ENCODE measurements at places on chromosomes 2 and 18.

DNA sequence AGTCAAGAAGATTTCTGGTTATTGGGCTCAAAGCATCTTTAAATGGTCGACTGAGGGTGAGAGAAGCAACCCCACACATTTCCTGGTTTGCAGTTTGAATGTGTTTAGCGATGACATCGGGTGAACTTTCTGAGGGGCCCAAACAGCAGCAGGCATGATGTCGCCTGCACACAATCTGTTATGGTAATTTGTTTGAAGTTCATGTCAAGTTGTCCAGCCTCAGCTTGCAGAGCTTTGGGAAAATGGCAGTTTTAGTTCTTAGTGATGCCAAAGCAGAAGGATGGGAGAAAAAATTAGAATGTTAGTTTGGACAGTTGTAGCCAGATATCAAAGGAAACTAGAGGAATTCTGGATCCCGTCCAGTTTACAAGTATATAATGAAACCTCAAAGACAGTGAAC lies 284.6 kb downstream of the MBD5 start:
- no peak for DNase-seq

GRCh38 chr2:150403457-150403856 lies 84.0 kb downstream of the RND3 start:
- DNase-seq, result no peak

- no peak for DNase-seq
These were observed 255.3 kb upstream of the SIX2 start for GRCh38 chr2:45264227-45265225.

DNA sequence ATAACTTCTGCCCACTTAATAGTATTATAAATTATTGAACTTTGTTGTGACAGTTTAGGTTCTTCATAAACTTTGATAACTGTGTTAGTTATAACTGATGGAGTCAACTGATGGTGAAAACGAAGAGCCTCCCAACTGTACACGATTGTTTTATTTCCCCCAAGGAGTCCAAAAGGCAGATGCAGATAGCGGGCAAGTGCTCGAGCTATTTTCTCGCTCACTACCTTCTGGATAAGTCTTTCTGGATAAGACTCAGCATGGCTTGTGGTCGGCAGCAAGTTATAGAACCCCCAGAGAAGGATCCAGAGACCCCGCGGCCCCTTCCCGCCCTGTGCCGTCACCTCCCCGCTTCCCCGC lies 517 bp downstream of the GCFC2 start:
- no peak for DNase-seq

GRCh38 chr2:28413152-28413898 lies 20.7 kb downstream of the FOSL2 start:
- no peak for DNase-seq

DNA sequence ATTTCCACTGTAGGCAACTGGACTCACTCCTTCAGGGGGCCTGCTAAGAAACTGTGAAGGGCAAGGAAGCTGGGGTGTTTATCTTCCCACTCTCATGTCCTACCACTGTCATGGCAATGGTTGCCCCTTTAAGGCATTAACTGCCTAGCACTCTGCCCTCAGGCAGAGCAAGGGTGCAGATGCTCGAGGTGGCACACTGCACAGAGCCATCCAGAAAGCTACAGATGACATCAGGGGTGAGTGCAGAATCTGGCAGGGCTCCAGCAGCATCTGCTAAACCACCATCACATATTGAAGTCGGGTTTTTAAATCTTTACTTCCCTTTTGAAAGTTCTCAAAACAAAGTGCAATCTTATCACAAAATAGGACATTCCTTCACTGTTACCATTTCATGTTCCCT lies 75.4 kb downstream of the RAPGEF4 start:
- no peak for DNase-seq

GRCh38 chr2:68469935-68470334 lies 2.5 kb downstream of the APLF start:
- no peak for DNase-seq

GRCh38 chr2:135985826-135986393 lies 484 bp upstream of the DARS1 start:
- DNase-seq, result peak; percentile 65

GRCh38 chr2:16852651-16853050 lies 187.0 kb upstream of the CYRIA start:
- DNase-seq, result no peak

Measured in stimulated activated CD4-positive, alpha-beta T cell treated with anti-CD3 and anti-CD28 coated beads, TNF-alpha, amount 100 ng/mL, for 4 hours (primary cell).